ENCODE measurements at places on chromosomes 1 and 21.

DNA sequence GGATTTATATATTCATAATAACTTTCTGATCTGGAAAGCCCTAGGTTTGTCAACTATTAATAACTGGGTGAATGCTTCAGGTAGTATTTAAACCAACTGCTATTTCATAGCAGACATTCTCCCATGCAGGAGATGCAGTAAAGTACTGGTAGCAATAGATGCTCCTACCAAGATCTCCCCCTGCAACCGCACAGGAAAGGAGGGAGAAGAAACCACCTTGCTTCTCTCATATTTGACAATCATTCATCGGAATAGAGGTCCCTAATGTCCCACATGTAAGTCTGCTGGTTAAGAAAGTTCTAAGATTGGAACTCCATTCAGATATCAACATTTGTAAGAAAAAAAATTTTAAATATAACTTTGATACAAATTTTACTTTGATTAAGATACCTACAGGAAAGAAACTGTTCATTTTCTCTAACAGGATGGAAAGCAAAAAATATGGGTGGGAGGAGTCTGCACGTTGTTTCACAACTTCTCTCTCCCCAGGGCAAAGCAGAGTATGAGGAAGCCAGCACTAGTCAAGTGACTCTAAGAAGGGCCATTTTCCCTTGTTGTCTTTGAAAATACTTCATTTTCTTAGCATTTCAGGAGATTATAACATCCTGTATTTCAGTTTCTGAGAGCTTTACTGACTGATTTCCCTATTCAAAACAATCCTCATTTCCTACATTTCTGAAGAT lies at the start of gene PYHIN1:
TSS of gene PYHIN1 (plus strand) at position 498 of the 683 bp plus-strand sequence. CDS start 5,359 bp downstream, outside the sequence.
- no peak for DNase-seq

DNA sequence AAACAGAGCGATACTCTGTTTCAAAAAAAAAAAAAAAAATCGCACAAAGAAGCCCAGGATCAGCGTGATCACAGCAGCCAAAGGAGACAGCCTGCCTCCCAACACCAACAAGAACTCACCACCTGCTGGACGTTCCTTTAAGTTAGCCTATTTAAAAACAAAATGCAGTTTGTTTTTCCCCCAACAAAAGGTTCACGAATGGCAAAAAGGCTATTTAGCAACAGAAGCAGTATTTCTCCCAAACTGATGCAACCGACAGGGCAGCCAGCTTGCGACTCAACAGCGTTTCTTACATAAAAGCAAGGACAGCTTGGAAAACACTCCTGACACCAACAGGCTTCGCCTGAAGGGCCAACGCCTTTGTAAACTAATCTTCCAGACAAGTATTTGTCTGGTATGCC lies 6.8 kb downstream of the SSU72 start:
- no peak for DNase-seq

DNA sequence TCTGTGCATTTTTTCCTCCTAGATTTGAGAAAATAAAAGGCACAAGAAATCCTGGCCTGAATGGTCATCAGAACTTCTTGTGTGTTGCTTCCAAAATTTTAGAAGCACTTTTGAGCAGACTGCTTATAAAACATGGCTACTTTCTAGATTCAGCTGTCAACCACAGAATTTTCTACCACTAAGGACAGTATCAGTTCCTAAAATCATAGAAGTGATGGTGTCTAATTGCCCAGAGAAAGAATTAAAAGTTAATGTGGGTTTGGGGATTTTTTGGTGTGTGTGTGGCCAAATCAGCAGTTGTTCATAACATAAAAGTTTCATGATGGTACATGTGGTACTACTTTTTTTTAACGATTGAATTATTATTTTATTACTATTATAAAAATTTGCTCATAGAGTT lies 171.4 kb upstream of the SNX7 start:
- DNase-seq: no peak

DNA sequence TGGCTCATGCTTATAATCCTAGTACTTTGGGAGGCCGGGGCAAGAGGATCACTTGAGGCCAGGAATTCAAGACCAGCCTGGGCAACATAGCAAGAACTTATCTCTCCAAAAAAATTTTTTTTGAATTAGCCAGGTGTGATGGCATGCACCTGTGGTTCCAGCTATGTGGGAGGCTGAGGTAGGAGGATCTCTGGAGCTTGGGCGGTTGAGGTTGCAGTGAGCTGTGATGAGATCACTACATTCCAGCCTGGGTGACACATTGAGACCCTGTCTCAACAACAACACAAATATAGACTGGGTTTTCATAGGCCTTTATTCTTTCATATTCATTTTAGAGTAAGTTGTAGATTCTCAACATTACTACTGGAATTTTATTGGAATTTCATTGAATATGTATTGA lies 12.8 kb downstream of the MED18 start:
- DNase-seq: no peak

- DNase-seq: no peak
Observed at GRCh38 chr1:226551299-226551698, 2.7 kb downstream of the STUM start.

- no peak for DNase-seq
Observed at GRCh38 chr1:47212636-47213229, 19.3 kb downstream of the TAL1 start.

GRCh38 chr1:91578320-91579109 lies 77.9 kb downstream of the CDC7 start:
- DNase-seq: no peak

All from retinal pigment epithelial cell (primary cell).